ENCODE measurements at places on chromosomes 1 and 21. TPM values are rescaled to one million over a fixed set of nuclear protein-coding genes. Genes with fewer than 3 reads are reported as not detected.

SPRR3 gene
- not detected for total RNA-seq

UMODL1 gene
- total RNA-seq, result 1.1 TPM

EPHB2 gene
- 0.36 TPM for total RNA-seq

FOXO6 gene
- total RNA-seq, result not detected

MRAP gene
- total RNA-seq, result not detected

TDRD10 gene
- not detected for total RNA-seq

PALMD gene
- total RNA-seq, result not detected

MYBPH gene
- not detected for total RNA-seq

- DNase-seq, result no peak
Observed at GRCh38 chr1:90476411-90476810, 240.7 kb downstream of the BARHL2 start.

DNA sequence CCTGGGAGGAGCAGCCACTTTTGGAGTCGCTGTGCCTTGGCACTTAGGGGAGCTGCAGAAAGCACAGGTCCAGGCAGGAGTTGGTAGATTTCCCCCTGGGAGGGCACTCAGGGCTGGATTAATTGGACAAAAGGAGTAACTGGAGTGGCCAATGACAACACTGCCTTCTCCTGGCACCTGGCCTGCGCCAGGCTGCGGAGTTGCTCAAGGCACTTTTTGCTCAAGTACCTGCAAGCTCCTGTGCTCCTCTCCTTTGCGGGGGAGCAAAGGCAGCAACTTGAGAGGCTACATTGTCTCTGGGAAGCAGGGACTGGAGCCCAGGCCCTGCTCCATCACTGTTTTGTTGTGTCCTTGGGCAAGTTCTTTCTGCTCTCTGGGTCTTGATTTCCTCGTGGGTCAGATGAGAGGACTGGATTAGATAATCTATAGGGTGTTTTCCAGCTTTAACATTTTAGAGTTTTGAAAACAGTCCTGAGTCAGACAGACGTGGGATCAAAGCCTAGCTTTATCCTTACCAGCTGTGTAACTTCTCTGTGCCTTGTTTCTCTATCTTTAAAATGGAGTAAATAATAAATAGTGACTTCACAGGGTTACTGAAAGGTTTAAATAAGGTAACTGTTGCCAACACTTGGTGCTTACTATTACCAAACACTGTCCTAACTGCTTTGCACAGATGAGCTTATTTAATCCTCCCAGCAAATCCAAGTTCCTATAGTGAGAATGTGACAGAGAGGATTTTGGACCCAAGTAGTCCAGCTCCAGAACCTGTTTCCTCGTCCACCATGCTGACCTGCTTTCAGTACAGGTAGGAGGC is 18.0 kb upstream of the GRHL3 start:
- no peak for DNase-seq

- no peak for DNase-seq
Observed at GRCh38 chr1:161082996-161083747, 6.2 kb downstream of the NECTIN4 start.

- no peak for DNase-seq
Observed at GRCh38 chr1:16617778-16618580, 4.6 kb upstream of the NBPF1 start.

GRCh38 chr1:76138217-76138616 is 63.7 kb downstream of the ST6GALNAC3 start:
- DNase-seq, result no peak

DNA sequence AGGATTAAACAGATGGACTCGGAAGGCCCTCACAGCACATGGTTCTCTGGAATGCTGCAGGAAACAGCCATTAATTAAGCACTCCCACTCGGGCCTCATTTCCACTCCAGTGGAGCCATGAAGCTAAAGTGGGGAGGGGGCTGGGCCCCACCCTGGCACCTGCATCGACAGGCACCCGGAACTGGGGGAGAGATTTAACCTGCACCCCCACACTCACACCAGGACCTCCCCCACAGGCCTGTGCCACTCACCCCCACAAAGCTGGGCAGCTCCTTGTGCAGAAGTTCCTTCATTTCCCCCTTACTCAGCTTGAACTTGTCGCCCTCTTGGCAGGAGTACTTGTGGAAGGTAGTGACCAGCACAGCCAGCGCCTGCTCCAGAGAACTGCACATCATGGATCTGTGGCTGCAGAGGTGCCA is 2.2 kb downstream of the S100A2 start:
- no peak for DNase-seq

DNA sequence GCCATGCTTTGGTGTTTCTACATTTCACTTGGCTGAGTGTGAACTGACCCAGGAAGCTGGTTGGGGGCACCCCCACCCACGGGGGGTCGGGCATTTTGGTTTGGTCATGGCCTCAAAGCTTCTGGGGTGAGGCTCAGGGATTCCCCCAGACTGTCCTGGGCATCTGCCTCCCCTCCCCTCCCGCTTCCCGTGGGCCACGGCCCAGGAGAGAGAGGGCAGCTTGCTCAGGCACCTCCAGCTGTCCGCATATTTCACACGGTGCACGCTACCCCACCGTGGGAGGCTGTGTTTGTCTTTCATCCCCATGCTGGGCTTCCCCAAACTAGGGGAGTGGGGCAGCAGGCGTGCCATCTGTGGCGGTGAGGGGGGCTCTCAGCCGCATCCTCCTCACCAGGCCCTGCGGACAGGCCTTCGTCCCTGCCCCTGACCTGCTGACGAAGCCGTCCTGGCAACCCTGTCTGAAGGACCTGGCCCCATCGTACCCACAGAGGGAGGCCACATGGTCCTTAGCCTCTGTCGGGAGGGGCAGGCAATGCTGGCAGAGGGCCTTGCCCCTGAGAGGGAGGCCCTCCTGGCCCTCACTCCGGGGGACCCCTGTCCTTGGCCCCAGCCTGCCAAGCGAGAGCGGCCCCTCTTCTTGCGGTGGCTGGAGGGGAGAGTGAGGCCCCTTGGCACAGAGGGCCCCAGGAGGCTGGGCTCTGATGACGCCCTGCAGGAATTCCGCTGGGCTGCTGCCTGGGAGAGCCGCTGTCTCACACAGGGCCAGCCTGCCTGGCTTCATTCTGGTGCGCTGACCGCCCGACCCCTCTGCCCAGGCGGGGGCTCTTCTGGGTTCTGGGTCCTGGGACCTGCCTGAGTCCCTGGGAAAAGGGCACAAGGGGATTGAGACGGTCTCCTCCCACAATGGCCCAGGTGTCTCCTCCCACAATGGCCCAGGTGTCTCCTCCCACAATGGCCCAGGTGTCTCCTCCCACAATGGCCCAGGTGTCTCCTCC is 22.1 kb downstream of the TP73 start:
- DNase-seq, result peak; percentile 28

DNA sequence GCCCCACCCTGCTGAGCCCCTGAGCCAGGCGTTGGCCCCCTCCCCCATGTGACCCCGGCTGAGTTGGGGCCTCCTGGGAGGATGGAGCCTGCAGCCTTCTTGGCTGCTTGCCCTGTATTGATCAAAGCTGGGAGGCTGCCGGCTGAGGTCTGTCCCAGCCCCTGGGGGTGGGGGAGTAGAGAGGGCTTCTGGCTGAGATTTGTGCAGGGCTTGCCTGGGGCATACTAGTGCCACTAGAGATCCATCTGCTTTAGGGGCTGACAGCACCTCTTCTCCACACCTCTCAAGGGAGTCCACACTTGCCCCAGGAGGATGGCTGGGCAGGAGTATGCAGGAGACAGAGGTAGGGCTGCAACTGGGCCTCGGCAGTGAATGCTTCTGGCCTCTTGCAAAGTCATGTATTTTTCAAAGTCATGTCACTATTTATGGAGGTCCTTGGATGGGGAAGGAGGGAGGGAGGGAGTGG is 53.6 kb upstream of the SSBP3 start:
- DNase-seq, result no peak

- no peak for DNase-seq
Observed at GRCh38 chr1:225603538-225604354, 49.2 kb downstream of the ENAH start.

DNA sequence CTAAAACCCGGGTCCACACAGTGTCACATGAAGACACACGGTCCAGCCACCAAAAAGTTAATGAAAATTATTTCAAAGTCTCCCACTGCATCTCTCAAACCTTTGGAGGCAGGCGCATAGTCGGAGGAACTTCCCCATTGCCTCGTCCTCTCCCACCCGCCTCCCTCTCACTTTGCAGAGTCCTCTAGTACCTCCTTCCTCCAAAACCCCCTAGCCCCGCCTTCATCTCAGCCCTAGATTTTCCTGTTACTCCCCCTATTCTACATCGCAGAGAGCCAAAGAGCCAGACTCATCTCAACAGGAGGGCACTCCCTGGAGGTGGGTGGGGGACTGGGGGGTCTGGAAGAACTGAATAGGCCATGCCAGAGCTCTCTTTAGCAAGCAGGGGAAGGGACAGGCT is 79.3 kb downstream of the DISP3 start:
- DNase-seq, result no peak

DNA sequence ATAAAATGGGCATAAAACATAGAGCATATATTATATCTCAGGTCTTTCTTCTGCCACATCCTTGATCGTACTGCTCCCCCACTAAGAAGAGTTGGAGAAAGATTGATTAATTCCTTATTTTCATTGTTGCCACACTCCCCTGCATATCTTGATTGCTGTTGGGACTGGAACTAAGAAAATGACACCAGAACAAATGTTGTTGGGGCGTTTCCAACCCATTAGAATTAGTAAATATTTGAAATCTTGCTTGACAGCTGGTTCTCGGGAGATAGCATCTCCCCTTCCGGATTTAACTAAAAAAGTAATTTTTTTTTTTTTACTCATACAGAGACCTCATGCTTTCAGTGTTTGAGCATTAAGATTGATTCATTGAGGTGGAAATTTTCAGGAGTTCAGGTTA is 493.0 kb upstream of the PLXNA2 start:
- no peak for DNase-seq

- no peak for DNase-seq
Observed at GRCh38 chr1:24080131-24080530, 31.8 kb downstream of the MYOM3 start.

GRCh38 chr1:28830814-28831213 is 18.8 kb downstream of the OPRD1 start:
- DNase-seq, result no peak

DNA sequence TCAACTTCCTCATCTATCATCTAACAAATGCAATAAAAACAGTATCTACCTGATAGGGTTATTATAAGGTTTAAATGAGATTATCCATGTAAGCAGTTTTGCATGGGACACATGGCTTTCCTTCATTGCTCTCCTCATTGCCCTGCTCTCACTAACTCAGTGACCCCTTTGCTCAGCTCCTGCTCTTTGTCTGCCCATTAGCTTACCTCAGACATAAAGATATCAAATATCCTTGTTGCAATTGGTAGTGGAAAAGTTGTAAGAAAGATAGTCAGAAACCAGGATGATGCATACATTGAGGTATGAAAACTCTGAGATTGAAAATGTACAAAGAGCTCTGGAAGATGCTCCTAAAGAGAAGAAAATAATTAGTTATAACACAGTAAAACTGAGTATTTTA is 89.8 kb downstream of the EVI5 start:
- no peak for DNase-seq

- no peak for DNase-seq
Observed at GRCh38 chr1:162055062-162055461, 14.4 kb upstream of the NOS1AP start.

DNA sequence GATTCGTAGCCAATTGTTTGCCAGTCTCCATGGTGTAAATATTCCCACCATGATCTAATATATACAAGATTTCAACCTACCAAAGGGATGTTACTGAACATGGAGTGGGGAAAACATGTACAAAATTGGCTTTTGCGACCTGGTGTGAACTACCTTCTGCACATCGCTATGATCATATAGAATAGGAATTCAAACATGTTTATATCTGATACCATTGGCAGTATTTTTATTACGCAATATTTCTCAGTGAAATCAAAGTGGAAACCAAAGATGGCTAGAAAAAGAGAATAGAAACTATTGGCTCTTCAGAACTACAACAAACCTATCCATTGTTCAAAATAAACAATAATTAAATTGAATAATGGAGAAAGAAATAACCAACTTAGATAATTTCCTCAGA is 285.1 kb downstream of the TPR start:
- no peak for DNase-seq

DNA sequence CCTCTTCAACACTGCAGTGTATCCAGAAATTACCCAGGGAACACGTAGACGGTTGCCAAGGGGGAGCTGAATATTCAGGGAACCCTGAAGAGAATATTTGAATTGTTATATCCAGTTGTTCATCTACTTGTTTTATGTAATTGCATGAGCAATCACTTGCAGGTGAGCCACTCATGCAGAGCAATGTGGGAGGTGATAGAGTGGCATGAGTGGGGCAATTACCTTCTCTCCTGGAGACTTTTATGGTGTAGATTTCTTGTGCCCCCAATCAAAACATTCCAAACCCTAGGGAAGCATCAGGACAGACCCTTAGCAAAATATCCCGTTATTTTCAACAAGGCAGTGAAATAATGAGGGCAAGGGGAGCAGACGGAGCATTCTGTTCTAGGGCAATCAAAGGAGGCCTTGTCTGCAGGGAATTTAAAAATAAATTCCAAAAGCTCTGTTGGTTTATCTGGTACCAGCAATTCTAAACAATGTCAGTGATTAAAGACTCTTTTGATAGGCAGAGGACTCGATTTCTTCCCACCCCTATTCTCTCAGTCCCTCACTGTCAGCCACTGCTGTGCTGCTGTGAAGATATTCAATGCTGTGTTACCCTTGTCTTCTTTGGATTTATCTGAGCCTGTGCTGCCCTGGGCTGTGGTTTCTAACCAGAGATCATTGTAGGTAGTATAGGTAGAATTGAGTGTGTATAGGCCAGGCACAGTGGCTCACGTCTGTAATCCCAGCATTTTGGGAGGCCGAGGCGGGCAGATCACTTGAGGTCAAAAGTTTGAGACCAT is 180.2 kb upstream of the MAP1LC3C start:
- no peak for DNase-seq

DNA sequence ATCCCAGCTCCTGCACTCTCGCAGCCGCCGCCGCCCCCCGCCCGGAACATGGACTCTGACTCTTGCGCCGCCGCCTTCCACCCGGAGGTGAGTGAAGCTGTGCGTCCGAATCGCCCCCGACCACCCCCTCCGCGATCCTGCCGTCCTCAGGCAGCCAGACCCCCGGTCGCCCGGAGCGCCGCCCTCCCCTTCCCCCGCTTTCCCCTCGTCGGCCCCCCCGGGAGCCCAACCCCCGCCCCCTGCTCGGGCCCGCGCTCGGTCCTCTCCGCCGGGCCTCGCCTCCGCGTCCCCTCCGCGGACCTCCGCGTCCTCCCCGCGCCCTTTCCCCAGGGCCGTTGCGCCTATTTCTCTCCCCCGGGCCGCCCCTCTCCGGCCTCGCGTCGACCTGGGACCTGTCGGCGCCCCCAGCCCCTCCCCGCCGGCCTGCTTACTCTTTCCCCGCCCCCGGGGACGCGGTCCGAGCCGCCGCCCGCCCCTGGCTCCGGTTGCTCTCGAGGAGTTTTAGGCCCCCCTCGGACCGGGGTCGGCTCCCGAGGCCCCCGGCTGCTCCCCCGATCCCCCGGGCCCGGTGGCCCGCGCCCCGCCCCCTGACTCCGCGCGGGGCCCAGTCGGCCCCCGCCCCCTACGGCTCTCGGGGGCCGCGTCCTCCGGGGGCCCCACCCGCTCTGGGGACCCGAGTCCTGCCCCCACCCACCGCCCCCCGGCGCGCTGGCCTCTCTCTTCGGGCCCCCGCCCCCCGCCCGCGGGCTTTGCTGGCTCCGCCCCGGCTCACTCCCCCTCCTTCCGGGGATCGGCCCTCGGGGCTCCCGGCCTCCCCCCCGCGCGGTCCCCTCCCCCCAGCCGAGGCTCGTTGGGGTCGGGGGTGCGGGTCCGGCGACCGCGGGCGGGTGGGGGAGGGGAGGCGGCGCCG is 743 bp downstream of the PHF13 start:
- DNase-seq, result peak; percentile 61

- no peak for DNase-seq
Observed at GRCh38 chr21:27329255-27329851, 362.5 kb upstream of the ADAMTS5 start.

- DNase-seq, result no peak
Observed at GRCh38 chr1:87143413-87144135, 185.1 kb upstream of the LMO4 start.
